ENCODE measurements at places on chromosomes 4 and X.

GRCh38 chr4:2689825-2690700 is 66.1 kb downstream of the TNIP2 start:
- DNase-seq = peak; percentile 31

- no peak for DNase-seq
These were observed 66.1 kb upstream of the H2AZ1 start for GRCh38 chr4:100016191-100016590.

- no peak for DNase-seq
These were observed 4.2 kb upstream of the ERVMER34-1 start for GRCh38 chr4:52755426-52755825.

- no peak for DNase-seq
These were observed 9.9 kb upstream of the GABRE start for GRCh38 chrX:151984328-151984727.

DNA sequence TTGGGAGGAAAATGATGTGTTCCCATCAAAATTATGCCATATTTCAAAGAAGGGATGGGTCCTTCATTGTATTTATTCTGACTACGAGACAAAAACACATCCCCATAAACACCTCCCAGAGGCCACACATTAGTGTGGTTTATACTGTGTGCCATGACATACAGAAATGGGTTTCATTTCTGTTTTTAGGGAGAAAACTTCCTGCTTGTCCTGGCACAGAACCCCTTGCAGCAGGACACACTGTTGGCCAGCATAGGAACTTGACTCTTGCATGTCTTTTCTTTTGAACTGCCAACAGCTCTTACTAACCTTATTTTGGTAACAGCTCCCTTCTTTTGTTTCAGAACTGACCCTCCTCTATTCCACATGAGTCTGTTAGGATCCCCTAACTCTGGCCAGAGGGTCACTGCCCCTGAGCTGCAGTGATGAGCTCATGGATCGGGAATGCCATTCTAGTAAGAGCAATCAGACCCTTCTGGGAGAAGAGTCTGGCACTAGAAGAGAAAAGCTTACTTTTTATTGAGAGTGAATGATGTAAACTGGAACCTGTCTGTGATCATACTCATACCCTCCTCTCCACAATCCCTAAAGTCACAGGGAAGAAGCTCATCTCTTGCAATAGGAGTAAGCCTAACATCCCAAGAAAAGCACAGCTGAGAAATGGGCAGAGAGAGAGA is 86.4 kb downstream of the SMIM20 start:
- DNase-seq = no peak

DNA sequence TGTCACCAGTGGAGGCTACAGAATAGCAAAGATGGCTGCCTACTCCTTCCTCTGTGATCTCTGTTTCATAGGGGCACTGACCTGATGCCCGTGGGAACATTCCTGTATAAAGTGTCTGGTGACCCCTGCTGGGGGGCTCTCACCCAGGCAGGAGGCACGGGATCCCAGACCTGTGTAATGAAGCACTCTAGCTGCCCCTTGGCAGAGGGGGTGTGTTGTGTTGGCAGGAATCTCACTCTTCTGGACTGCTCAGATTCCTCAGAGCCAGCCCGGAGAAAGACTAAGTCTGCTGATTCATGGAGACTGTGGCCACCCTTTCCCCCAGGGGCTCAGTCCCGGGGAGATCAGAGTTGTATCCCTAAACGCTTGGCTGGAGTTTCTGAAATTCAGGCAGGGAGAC is 648.3 kb downstream of the SPRY1 start:
- DNase-seq = no peak

DNA sequence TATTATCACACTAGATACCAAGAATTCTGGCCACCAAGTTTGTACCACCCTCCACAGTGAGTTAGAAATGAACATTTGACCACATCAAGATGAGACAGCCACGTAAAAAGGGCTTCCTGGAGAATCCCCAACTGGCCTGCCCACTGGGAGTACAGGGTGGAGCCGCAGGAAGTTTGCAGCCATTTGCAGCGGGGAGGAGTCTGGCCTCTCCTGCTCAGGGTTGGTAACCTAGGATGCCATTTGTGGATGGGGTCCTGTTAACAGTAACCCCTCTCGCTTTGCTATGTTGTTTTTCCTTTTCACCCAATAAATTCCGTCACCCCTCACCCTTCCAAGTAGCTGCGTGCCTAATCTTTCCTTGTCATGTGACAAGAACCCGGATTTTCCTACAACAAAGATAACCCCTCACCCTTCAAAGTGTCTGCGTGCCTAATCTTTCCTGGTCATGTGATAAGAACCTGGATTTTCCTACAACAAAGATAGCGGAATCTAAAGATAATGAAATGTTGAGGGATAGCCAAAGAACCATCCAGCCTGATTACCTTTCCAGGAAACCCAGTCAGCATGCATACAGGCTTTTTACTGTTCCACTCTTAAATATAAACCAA is 245.4 kb downstream of the NAF1 start:
- no peak for DNase-seq

DNA sequence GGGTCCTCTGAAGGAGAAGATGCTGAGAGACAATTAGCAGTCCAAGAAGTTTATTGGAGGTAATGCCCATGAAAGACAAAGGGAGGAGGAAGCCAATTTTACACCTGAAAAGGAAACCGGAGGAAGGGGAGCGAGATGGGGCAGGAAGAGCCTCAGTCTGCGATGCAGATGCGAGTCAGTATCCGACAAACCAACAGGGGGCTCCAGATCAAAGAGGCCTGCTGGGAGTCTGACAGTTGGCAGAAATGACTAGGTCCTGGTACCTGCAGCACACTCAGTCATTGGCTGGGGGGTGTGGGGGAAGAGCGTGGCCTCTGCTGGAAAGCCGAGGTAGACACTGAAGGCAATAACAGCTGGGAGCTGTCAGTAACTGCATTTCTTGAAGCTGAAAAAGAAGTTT is 231.1 kb upstream of the CENPE start:
- DNase-seq = no peak

DNA sequence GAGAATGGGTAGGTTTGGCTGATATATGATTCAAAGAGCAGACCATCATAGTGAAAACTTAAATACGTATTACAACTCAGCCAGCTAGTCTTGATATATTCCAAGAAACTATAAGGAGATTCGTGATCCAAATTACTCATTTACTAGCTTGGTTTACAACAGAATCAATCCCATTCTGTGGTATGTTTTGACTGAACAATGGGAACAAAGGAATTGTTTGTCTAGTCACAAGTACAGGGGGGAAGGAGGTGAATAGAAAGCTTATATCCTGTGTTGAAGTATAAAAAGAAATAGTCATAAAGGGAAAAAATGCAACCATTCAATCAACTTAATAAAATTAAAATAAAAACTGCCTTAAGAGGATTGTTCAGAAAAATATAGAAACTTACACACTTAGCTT is 17.0 kb downstream of the C4orf54 start:
- no peak for DNase-seq

DNA sequence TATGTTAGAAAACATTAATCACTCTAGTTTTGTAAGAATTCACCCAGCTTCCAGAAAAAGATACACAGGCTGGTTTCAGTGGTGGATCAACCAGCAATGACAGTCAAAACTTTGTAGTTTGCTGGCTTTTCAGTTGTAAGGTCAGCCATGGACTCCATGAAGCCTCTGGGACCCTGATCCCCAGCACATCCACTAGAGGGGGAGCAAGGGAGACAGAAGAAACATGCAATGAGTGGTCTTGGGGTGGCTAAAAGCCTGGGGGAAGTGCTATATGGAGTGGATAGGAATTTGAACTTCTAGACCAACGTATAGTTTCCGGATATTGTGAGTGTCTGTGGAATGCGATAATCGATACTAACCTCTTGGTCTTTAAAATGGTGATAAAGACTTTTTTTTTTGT is 72.7 kb downstream of the AFF2 start:
- DNase-seq = no peak
